Activated CD4-positive, alpha-beta T cell treated with anti-CD3 and anti-CD28 coated beads, Interleukin-2, amount 50 U/mL, for 48 hours (primary cell): ENCODE measurements at places on chromosomes 11 and 22.

DNA sequence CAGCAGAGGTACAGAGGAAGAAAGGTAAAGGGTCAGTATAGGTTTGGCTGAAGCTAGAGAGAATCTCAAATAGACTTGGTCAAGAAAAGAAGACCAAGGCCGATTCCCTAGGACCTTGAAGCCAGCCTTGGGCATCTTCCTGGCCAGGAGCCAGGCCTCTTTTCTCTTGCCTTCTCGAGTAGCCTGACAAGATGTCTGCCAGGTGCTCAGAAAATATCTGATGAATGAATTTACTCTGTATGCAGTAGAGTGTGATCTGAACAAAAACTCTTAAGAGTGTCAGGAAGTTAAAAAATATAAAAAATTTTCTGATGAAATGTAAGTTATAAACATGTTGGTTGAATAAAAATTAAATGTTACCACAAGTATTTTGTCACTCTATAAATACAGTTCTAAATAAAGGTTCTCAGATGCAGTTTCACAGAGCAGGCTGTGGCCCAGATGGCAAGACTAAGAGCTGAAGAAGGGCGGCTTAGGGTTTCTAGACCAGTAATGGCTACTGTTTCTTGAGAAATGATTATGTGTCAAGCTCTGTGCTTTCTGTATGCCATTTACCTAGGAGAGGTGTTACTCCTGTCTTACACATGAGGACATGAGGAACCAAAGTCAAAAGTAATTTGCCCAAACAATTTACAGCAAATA is 98.1 kb downstream of the ATXN10 start:
- no peak for DNase-seq

DNA sequence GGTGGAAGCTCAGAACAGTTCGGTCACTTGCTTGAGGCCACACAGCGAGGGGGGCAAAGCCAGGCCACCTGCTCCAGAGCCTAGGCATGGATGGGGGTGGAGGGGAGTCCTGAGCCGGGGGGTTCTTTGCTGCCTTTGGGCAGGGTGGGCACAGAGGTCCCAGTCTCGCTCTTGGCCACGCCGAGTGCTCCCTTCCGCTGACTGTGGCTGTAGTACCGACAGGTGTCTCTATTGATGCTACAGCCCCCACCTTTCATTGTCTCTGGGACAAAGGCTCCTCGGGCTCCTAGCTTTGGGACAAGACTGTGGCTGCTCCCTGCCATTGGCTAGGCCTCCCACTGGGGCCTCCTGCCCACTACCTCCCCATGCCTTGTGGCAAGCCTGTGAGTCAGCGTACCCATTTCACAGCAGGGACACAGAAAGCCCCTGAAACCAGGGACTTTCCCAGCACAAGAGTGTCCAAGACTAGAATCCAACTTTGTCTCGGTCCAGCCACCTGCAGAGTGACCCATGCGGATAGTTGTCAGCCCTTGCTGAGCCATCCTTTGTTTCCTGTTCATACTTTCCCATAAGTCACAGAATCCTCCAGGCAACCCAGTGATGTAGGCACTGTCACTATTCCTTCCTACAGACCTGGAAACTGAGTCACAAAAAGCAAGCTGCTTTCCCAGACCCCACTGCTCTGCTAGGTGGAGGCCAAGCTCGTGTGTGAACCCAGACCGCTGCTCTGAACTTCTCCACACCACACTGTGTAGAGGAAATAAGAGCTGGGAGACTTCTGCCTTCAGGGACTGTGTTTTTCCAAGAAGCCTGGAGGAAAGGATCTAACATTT is 17.2 kb downstream of the MYEOV start:
- DNase-seq: peak; percentile 63

DNA sequence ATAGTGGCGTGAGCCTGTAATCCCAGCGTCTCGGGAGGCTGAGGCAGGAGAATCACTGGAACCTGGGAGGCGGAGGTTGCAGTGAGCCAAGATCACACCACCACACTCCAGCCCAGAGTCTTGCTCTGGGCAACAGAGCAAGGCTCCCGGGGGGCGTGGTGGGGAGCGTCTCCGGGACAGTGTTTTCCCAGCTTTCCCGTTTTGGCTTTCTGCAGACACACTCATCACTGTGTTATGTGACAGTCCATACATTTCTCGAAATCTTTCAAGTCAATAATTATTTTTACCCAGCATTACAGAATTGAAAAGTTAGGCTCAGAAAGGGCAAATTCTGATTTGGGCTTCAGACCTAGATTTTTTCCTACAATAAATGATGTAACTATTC is 31.7 kb downstream of the NEAT1 start:
- no peak for DNase-seq

GRCh38 chr22:41382098-41382578 is 396 bp downstream of the TEF start:
- peak; percentile 61 for DNase-seq

DNA sequence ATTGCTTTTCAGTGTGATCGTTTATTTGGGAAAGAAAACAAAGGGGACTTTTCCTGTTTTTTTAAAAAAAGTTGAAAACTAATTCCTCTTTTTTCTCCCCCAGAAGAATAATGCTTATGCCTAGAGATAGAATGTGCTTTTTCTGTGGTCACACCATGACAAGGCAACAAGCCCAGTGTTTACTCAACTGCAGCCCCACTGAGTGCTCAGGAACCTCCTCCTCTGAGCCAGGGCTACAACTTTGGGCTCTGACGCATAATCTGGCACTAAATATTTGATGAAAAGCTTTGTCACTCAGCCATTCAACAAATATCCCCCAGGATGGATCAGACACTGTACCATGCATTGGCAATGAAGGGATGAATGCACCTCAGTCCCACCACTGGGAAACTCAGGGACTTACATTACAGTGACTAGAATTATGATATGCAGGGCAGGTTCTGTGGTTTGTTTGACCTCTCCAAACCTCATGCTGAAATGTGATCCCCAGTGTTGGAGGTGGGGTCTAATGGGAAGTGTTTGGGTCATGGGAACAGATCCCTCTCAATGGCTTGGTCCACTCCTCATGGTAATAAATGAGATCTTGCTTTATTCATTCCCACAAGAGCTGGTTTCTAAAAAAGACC is 155.9 kb downstream of the CCDC34 start:
- DNase-seq: no peak

DNA sequence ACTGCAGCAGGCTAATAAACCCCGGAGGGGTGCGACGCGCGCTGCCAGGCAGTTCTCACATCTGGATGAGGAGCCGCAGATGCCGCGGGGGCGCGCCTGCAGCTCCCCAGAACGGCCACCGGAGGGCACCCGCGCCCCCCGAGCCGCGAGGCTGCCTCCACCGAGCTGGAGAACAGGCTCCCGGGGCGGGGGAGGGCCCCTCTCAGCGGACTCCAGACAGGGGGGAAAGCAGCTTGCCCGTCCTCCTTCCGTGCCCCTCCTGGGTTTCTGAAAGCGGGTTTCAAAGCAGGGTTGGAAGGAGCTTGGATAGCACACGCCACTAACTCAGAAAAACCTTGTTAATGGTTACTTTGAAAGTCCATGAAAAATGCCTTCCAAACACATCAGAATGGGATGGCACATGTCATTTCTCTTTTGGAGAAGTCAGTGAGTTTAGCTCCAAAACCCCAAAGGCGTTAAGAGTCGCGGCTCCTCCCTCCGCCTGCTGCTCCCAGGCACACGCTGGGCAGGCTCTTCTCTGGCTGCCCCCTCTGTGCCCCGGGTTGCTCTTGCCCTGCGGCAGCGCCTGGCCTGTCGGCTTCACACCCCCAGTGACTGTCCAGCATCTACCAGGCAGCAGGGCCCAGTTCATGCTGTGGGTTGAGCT is 317.8 kb downstream of the NTM start:
- peak; percentile 26 for DNase-seq

GRCh38 chr22:46956498-46957215 is 194.2 kb downstream of the TBC1D22A start:
- no peak for DNase-seq

DNA sequence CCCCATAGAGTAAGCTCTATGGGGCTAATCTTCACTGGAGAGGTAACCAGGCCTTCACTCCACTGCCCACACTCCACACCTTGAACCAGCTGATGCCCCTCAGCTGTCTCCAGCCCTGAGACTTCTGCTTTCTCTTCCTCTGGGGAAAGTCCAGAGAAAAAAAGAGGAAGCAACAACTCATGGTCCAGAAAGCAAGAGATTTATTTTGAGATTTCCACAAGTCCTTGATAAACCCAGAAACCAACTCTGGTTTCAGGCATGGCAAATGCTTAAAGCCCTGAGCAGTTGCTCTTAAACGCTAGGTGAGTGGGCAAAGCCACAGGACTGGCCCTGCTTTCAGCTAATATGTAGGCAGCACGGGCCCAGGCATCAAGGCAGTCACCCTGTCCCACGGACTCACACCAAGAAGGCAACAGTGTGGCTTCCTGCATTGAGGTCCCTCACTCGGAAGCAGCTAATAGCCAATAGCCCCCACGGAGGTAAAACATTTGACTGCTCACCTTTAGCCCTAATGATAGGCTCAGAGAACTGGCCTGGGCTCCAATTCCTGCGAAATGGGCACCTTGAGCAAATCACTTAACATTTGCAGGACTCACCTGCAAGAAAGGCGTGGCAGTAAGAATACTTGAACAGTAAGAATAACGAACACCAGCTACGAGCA is 4.3 kb downstream of the CYB561A3 start:
- DNase-seq: no peak

GRCh38 chr11:94814272-94814976 is 46.3 kb downstream of the AMOTL1 start:
- no peak for DNase-seq

DNA sequence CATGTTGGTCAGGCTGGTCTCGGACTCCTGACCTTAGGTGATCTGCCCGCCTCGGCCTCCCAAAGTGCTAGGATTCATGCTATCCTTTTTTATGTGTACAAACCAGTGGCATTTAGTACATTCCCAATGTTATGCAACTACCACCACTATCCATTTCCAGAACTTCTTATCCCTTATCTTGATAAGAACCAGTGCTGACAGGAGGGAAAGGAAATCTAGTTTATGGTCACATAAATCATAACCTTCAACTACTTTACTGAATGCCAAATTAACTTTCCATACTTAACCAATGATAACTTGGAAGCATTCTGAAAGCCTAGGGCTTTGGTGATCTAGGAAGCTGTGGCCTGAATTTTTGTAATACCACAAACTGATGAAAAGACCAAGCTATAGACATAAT is 170.4 kb downstream of the SWAP70 start:
- DNase-seq: no peak

- no peak for DNase-seq
These were observed 569 bp downstream of the FAM76B start for GRCh38 chr11:95788921-95789505.

- DNase-seq: no peak
These were observed 377.6 kb downstream of the DCDC1 start for GRCh38 chr11:30991802-30992512.

- DNase-seq: peak; percentile 48
These were observed 31.9 kb downstream of the FLI1 start for GRCh38 chr11:128725630-128726319.

DNA sequence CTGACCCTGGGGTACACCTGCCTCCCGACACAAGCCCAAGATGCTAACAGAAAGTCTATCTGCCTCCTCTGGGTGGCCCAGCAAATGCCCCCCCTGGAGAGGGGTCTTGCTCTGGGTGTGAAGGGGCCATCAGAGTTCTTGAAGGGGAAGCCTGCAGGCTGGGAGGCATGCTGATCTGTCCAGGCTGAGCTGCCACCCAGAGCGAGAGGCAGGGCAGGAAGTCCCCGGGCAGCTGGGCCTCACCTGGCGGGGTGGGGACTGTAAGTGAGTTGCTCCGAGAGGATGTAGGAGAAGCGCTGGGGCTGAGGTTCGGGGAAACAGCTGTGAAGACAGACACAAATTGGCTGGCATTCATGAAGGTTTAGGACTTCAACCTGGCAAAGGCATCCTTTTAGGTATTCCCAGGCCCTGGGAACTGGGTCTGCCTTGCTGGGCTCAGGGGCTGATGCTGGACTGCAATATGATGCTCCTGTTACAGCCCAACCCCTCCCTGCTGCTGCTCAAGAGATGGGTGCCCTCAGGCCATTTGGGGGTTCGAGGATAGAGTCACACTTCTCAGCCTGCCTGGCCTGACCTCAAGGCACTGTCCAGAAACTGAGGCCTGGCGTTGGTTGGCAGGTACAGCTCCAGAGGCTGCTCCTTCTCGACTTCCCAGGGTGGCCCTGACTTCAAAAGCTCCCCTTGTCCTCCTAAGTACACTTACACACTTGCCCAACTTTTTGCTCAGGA is 60.2 kb upstream of the LYVE1 start:
- DNase-seq: no peak

GRCh38 chr11:68052137-68052873 is 13.5 kb downstream of the TCIRG1 start:
- DNase-seq: no peak

GRCh38 chr22:40241200-40241763 is 63.6 kb downstream of the TNRC6B start:
- no peak for DNase-seq

DNA sequence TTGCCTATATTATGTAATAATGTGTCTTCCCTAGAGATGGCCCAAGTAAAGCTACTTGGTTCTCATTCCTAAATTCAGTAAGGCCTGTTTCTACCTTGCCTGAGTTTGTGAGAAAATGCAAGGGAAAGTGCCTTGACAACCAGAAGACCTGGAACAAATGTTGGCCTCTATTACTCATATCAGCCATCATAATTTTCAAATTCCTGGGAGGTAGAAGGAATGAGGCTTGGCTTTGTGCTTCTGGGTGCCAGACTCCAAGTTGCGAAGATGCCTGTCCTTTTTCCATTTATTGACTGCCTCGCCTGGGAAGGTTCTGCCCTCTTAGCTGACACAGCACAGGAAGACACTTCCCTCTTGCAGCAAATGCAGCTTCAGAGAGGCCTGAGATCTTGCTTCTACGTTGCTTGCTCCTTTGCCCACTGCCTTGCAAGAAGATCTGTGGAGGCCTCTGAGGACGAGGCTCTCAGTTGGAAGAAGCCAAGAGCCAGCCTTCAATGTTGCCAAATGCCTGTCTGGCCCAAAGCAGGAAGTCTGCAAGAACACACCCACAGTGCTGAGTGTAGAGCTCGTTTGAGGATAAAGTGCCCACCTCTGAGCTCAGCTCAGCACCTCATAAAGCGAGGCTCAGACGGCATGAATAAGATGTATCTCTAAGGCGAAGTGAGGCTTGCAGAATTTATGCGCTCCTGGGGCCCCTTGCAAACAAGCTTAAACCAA is 120.1 kb downstream of the GALNT18 start:
- no peak for DNase-seq

GRCh38 chr22:27435844-27436576 is 365.5 kb downstream of the MN1 start:
- no peak for DNase-seq

GRCh38 chr11:65454696-65455456 is 32.3 kb downstream of the NEAT1 start:
- peak; percentile 91 for DNase-seq

- DNase-seq: peak; percentile 61
These were observed 44.5 kb downstream of the ZNF280B start for GRCh38 chr22:22463855-22464540.

- DNase-seq: no peak
These were observed 8.1 kb upstream of the SRSF8 start for GRCh38 chr11:95058621-95059020.
